CD4-positive, alpha-beta T cell treated with Interleukin-21 for 1 hour (primary cell): ENCODE measurements at places on chromosomes 3 and 15.

DNA sequence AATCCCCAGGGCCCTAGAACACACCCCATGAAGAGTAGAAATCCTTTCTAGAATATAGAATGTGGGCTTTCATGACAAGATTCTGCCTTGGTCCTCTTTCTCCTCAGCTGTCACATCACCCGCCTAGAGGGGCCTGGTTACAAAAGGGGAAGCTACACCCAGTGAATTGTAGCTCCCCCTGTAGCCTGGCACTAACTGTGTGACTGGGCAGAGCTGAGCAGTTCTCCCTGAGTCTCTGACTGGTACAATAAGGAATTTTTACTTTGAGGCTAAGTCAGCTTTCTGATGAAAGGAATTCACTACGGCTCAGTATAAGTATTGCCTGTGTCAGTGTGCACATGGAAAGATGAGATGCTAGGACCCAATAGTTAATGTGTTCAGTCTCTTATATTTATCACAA, 28.7 kb upstream of the ZNF148 start:
- no peak for DNase-seq

DNA sequence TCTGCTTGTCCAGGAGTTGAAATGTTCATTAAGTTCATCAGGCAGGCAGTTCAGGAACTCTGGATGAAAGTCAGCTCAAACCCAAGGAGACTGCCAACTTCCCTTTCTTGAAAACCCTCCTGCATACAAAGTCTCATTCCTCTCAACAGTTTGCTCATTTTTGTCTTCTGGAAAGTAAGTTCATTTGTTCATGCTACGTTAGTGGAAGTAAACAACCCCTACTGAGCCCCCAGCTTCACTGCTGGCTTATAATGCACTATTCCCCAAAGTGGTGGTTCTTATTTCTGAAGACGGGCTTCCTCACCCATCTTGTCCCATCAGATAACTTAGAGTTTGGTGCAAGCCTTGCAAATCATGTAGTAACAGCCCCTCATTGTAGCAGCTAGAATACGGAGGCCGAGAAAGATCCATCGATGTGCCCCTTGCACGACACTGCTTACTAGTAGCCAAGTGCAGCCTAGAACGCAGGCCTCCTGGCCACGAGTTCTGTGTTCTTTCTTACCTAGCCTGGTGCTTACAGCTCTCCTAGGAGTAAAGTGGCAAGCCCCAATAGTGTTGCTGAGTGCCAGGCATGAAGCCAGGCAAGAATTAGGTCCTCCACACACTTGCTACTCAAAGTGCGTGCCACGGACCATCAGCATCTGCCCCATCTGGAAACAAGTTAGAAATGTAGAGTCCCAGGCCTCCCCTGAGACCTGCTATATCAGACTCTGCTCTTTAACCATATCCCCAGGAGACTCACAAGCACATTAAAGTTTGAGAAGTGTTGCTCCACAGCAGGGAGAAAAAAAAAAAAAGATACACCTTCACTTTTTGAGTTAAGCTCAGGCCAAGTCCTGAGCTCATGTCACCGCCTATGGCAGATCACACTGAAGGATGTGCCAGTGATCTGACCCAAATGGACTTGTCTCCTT, 82.5 kb downstream of the RFTN1 start:
- no peak for DNase-seq

DNA sequence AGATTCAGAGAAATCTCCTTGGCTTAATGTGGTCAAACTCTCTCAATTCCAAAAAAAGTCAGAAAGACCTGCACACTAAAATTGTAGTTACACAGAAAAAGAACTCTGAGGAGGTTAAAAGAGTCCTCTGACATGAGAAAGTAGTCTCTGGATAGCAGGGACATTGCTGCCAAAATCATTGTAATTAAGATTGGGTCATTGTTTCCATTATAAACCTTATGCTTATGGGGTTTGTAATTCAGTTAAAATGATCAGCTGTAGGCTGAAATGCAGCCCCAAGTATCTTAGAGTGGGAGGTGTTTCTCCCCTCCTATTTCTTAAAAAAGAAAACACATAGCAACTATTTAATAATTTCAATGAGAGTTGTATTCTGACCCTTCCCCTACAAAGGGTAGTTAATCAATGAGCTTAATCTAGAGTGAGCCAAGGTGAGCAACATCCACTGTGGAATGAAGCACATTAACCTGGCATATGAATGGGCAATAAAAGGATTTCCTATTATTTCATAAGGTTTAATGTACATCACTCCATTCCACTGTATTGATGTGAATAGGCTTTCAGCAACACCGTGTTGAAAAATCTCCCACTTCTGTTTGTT, 406.9 kb downstream of the TIGIT start:
- no peak for DNase-seq

- no peak for DNase-seq
Observed at GRCh38 chr3:105610473-105610872, 243.8 kb downstream of the ALCAM start.

GRCh38 chr3:140091143-140091542, 156.2 kb downstream of the CLSTN2 start:
- no peak for DNase-seq

DNA sequence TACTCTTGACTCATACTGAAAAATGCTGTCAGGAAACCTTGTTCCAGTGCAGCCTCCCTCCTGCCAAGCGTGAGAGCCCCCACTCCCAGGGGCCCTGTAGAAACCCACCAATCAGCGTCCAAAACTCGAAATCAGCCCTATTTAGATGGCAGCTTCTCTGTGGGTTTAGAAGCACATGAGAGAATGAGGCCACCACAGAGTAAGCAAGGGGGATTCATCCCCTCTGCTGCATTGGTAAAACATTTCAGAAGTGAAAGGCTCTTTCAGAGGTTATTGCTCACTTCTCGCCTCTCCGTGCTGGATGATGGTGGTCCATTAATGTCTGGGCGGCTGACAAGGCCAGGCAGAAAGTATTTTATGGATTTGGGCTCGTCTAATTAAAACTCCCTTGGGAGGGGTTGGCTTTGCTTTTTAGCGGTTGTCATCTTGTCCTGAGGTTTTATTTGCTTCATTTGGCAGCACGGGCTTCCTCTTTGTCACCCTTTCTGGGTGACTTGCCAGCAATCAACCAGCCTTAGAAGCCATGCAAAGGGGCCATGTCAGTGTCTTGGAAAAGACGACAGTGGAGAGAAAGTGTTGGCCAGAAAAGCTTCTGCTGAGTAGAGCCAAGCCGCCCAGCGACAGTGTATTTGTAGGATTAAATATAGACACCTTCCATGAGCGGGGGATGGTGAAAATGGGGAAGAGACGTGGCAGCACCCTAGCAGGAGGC, 145.5 kb downstream of the ATP10A start:
- no peak for DNase-seq
